Right ventricle myocardium inferior (tissue), 1 donor: ENCODE measurements at places on chromosomes 5 and 9. TPM values are rescaled to one million over a fixed set of nuclear protein-coding genes. Genes with fewer than 3 reads are reported as not detected.

Gene C1QTNF2
- 1.5 TPM for total RNA-seq

Gene TBC1D2
- total RNA-seq: 2.3 TPM

Gene ITK
- total RNA-seq: 0.51 TPM

Gene RELL2
- 0.78 TPM for total RNA-seq

Gene RNF183
- not detected for total RNA-seq

Gene KIAA0825
- 2.2 TPM for total RNA-seq

Gene FBP1
- 1.0 TPM for total RNA-seq

Gene IL5
- total RNA-seq: not detected

Gene PSAT1
- 1.4 TPM for total RNA-seq

DNA sequence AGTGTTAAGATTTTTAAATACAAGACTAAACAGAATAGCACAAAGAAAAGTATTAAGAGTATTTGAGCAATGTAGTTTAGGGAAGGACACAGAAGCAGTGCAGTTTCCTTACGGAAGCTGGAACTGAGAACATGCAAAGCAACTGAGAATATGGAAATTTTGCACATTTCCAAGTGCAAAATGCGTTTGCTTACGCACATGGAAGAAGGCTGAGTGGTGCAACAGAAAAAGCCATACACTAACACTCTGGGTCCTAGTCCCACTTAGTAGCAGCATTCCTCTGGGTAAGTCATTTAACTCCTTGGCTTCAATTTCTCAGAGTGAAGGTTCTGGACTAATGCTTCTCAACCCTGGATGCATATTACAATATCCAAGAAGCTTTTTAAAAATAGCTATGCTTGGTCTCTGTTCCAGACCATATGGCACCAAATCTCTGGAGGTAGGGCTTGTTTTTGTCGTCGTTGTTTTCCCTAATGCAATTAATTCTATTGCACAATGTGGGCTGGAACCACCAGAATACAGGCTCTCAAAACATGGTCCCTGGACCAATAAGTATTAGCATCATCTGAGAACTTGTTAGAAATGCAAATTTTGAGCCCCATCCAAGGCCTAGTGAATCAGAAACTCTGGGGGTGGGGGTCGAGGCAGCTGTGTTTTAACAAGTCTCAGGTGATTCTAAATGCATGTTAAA, 65.2 kb upstream of the DEPDC1B start:
- DNase-seq: no peak

DNA sequence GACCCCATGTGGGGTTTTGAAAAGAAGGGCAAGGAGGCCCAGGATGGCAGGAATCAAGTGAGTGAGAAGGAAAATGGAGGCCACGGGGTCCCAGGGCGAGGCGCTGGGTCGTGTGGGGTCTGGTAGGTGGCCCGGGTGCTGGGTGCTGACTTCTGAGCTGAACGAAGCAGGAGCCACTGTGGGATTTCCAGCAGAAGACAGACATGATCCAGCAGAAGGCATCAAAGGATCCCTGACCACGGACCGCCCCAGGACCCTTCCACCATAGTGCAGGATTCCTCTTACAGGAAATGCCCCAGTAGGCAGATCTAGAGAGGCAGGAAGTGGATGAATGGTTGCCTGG, 106.7 kb downstream of the ADAMTS2 start:
- DNase-seq: no peak

- no peak for DNase-seq
These were observed 30.3 kb upstream of the PUM3 start for GRCh38 chr9:2874001-2874750.

- DNase-seq: peak; percentile 93
These were observed 3.0 kb upstream of the FUT7 start for GRCh38 chr9:137034709-137035506.

DNA sequence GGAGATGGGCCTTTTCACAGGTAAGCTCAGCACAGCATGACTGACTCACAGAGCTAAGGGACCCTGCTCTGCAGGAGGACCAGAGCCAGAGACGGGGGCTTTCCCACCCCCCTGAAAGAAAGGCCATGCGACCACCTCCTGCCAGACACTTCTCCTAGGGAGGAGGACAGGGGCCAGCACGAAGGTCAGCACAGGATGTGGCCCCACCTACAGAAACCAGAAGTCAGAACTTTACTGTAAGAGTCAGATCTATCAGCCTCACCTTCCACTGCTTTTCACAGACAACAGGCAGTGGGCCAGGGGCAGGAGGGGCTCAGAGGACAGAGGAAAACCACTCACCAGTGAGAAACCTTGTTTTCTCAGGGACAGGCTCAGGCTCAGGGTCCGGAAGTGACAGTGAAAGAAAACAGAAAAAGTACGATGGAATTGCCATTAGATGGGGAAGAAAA, 37.9 kb downstream of the CCNJL start:
- DNase-seq: no peak

DNA sequence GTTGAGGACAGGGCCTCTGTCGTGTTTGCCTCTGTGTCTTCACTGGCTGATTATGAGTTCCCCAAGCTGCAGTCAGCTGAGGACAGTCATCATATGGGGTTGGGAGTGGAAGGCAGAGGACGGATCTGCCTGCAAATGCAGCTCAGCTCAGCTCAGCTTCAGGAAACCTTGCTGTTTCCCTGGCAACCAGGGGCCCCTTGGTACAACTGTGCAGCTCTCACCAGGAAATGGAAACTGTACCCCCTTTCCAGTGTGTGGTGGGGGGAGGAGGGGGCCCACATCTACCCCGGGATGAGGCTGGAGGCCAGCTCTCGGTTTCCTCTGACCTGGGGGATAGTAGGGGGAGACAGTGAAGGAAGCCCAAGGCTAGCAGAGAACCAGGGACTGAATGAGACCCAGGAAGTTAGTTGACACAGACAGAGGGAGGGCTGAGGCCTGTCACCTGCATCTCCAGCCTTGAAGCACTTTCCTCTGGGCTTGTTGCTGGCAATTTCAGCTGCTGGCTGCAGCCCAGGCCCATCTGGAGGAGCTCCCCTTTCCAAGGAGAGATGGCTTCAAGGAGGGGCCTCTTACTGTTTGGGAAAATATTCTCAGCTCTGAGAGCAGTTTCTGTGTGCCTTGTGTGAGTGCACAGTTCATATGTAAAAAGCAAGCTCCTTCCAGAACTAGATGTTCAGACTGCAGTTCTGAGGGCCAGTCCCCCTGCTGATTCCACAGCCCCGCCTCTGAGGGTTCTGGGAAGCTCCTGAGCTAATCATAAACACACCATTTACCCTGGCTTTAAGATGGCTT, 6.9 kb downstream of the ANXA6 start:
- no peak for DNase-seq

- DNase-seq: no peak
These were observed 14.2 kb downstream of the NUDT2 start for GRCh38 chr9:34343605-34344004.

GRCh38 chr5:14440582-14441431, 140.8 kb upstream of the OTULINL start:
- peak; percentile 79 for DNase-seq

DNA sequence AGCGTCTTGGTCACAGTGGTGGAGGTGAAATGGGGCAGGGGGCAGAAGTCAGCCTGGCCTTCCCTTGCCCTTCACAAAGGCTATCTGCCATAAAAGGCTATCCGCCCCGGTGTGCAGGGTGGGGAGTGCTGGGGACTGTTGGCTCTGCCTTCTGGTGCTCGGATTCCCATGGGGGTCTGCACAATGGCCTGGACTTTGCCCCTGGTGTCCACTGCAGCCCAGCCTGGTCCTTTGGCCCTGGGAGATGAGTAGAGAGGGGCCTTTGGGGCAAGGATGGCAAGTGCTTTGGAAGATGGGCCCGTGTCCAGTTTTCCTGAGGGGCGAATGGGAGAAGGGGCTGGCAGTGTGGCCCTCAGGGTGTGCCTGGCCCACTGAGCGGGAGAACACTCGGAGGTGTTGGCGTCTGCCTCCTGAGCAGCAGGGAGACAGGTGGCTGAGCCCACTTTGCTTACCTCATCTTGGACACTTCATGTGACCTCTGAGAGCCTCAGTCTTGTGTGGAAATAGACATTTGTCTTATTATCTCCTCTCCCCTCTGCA, 69.9 kb downstream of the HSPA4 start:
- no peak for DNase-seq

GRCh38 chr5:140551872-140552271, 4.4 kb downstream of the EIF4EBP3 start:
- no peak for DNase-seq

DNA sequence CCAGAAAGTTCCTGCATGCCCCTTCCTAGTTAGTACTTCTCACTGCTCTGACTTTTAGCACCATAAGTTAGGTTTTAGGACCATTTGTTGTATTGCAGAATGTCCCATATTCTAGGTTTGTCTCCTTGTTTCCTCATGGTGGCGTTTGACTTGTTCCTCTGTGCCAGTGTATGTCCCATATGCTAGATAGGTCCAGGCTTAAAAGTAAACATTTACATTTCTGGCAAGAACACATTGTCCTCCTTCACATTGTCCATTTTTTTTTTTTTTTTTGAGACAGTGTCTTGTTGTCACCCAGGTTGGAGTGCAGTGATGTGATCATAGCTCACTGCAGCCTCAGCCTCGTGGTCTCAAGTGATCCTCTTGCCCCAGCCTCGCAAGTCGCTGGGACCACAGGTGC, 15.4 kb downstream of the TBC1D13 start:
- no peak for DNase-seq

- no peak for DNase-seq
These were observed 575.6 kb upstream of the GRAMD2B start for GRCh38 chr5:125847561-125847960.

GRCh38 chr5:97657239-97657638, 474.2 kb upstream of the RIOK2 start:
- no peak for DNase-seq

- DNase-seq: no peak
These were observed 8.6 kb upstream of the LHFPL2 start for GRCh38 chr5:78657201-78657600.

DNA sequence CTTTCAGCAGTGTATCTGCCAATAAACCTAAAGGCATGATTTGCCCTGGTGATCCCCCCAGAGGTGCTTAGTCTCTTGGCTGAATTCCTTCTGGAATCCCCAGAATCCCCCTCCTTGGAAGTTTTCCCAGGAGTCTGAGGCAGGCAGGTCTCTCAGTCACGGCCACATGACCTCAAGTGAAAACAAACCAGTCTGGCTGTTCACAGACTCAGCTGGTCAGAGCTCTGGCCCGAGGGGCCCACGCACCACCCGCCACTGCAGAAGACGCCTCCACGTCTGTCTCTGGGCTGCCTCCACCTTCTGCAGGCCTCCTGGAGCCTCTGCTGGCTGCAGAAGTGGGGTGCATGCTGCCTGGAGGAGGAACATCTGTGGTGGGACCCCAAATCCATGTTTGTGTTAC, 52.5 kb downstream of the HRH2 start:
- no peak for DNase-seq

- no peak for DNase-seq
These were observed 138.1 kb downstream of the EMB start for GRCh38 chr5:50302815-50303490.

GRCh38 chr9:18768951-18769622, 263.9 kb downstream of the SAXO1 start:
- no peak for DNase-seq

DNA sequence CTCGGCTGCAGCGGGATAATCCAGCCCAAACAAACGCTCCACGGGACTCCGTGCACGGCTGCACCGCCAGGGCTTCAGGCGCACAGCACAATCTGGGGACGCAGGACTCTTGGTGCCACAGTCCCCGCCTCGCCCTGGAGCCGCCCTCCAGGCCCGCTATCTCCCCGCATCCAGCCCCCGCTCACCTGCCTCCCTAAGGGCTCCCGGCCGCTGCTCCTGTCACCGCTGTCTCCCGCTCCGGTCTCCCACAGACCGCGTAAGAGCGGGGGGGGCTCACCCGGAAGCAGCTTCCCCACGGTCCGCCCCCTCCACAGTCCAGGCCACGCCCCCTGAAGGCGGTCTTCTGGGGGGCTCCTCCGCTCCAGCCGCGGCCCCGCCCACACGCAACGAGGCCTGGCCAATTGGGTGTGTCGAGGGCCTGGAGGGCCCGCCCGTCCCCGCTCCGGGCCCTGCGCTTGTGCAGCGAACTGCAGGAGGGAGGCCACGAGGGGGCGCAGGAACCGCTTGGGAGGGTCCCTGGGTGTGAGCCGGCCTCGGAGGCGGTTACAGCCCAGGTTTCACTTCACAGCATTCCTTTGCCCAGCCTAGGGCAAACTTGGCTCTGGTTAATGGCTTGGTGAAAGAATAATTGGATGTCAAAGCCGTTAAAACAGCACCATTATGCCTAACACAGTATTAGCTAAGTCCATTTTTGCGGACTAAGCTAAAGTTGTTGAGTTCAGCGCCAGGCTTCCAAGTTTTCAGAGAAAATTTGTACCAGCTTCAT, at the start of gene ALAD:
ALAD (minus strand) TSS at position 258 of the 766 bp plus-strand sequence. CDS start 7,725 bp downstream, outside the sequence.
- DNase-seq: peak; percentile 100

DNA sequence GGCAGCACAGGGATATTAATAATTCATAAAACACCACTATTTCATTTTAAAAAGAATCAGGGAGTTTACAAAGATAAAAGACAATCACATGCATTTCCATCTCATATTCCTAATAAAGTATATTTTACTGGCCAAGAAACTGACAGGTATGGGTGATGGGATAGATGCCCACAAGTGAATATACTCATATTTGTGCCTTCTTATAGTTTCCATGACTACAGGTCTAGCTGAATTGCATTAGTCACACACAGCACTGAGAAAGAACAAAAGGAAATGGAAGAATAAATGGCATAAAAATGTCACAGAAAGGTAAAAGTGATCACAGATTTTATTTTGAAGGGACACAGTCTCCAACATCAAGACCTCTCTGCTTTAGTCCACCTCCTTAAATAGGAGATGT, 193.5 kb downstream of the PLK2 start:
- no peak for DNase-seq

- no peak for DNase-seq
These were observed 39.0 kb upstream of the OSMR start for GRCh38 chr5:38806775-38807258.

- DNase-seq: no peak
These were observed 130.4 kb upstream of the RAI14 start for GRCh38 chr5:34525761-34526160.

DNA sequence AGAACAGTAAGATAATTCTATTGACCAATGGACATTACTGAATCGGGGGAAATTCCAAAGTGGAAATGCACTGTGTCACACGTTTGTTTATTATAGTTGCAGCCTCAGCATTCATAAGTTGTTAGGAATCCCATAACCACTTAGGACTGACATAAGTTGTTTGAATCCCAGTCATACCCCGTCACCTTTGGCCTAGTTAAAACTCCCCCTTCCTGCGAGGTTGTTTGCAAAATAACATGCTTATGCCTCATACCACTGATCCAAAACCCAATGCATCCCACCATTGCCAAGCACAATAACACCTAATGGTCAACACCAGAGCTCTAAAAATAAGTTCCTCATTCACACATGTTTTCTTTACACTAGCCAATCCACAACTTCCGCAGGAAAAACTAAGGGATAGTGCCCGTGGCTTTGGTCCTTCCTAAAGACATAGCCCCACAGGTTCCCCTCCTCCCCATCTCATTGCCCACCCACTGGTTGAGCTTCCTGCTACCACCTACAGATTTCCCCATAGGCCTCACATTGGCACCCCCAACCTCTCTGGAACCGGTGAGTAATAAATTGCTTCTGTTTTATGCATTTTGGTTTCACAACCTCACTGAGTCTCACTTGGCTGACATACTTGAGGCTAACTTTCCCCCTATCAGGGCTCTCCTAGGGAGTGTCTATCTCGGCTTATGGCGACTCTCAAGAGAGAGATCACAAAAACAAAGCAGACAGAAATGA, 42.3 kb upstream of the MUSK start:
- DNase-seq: no peak

GRCh38 chr5:135440916-135441315, 6.2 kb downstream of the DCANP1 start:
- no peak for DNase-seq

- no peak for DNase-seq
These were observed 5.3 kb upstream of the SOX30 start for GRCh38 chr5:157657516-157657915.

- DNase-seq: no peak
These were observed 2.0 kb downstream of the S100Z start for GRCh38 chr5:76851728-76852369.
